ENCODE measurements at places on chromosomes 4 and X.

GRCh38 chr4:36573441-36573840 is 292.0 kb downstream of the DTHD1 start:
- DNase-seq: no peak

DNA sequence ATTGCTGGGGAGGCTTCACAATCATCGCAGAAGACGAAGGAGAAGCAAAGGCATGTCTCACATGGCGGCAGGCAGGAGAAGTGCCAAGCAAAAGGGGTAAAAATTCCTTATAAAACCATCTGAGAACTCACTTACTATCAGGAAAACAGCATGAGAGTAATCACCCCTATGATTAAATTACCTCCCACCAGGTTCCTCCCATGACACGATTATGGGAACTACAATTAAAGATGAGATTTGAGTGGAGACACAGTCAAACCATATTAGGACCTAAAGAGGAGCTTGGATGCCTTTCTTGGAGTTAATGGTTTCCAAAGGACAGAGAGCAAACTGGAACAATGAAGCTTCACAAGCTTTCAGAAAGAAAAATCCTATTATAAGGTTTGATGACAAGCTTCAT is 168.4 kb upstream of the SMARCAD1 start:
- no peak for DNase-seq

- no peak for DNase-seq
These were observed 23.2 kb downstream of the CXorf58 start for GRCh38 chrX:23930894-23931604.

- DNase-seq: no peak
These were observed 27.4 kb upstream of the CCSER1 start for GRCh38 chr4:90099812-90100211.

DNA sequence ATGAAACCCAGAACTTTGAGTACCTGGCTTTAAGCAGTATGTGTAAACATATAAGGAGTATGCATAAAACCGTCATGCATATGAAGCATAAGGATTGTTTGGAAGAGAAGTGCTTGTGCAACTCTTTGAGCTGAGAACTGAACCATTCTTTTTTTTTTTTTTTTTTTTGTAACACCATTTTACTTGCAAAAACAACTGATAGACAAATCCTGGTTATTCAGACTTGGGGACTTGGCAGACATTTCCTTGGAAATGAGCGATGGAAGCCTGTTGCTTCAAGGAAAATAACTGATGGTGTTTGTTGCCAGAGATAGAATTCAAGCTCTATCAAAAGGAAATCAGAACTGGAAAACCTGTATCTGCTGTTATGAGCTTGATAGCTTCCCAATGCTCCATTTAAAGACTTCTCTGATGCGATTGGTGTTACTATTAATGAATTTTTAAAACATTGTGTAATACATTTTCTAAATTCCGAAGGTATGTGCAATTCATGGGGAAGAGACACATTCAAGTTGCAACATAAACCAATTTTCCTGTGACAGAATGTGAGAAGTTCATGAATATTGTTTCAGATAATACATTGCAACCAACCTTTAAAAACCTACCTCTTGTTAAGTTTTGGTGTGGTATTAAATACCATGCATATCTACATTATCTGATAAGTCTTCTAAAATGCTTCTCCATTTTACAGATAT is 47.0 kb upstream of the FAT1 start:
- DNase-seq: no peak

- DNase-seq: no peak
These were observed 6.3 kb upstream of the PGAM4 start for GRCh38 chrX:77975755-77976154.

DNA sequence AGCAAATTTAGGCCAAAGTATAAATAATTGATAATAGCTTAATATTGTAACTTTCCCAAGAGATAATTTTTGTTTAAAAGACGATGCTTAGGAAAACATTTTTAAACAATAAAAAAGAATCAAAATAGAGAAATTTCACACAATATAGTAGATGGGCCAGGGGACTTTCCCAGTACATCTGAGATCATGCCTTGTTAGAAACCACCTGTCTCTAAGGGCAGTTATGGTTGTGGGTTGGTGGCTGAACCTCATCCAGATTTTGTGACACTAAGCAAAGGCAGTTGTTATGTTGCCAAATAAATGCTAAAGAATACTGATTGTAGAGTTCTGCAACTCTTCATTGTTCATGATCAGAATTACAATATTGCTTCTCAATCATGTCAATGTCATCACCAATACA is 270.6 kb downstream of the BANK1 start:
- no peak for DNase-seq

DNA sequence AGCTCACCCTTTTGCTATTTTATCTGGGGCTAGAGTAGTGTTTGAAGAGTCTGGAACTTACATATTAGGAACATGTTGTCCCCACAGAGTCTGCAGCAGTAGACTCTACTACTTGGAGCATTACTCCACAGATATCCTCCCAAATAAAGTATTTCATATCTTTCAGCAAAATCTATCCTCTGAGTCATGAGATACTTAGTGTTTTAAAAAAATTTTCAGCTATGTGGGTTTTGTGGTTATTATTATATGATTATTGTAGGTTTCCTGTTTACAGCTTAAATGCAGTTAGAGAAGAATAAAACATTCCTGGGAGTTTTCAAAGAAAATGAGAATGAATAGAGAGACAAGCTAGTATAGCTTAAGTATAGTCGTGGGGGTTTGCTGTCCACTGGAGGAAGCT is 30.9 kb downstream of the PAGE2 start:
- DNase-seq: no peak

DNA sequence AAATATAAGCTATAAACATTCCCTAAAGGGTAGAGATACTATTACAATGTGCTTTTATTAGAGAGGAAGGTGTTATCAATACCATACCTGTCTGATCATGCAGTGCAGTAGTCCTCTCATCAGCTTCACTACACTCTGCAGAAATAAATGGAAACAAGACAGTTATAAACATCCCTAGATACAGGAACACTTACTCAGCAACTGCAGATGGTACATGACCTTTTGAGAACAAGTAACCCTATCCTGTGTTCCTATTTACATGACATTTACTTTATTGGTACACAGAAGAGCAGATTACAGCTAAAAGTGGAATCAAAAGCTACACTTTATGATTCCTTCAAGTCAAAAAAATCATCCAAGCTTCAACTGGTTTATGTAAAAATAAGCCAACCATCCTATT is 9.0 kb downstream of the PHKA1 start:
- no peak for DNase-seq

DNA sequence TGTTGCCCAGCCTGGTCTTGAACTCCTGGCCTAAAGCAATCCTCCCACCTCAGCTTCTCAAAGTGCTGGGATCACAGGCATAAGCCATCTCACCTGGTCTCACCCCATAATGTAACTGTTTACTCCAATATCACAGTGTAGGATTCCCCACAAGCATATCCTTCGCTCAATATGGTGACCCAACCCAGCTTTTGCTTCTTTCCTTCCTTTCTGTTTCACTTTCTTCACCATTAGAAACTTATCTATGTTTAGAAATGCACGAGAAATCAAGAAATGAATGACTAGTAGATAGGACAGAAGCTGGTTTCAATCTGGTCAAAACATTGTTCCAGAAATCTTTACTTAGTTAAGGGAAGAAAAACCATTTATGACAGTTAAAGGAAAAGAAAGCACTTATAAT is 18.9 kb downstream of the TSPAN5 start:
- DNase-seq: no peak

- DNase-seq: no peak
These were observed 197.1 kb upstream of the UGT8 start for GRCh38 chr4:114401483-114401882.

- no peak for DNase-seq
These were observed 20.6 kb upstream of the KIAA0232 start for GRCh38 chr4:6761649-6762615.

DNA sequence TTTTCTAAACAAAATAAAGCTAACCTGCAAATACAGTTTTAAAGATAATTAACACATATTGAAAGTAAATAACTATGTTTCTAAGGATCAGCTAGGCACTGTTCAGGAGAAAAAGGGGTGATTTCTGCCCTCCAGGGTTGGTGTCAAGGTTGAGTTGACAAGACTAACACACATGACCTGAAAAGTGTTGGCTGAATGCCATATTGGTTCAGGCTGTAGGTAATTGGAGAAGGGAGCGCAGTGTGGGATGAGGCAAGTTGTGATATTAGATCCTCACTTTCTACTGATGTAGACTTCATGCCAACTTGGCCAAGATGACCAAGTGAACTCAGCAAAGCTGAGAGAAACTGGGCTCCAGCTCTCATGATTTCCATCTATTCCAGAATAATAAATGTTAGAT is 42.2 kb downstream of the PPM1K start:
- DNase-seq: no peak

GRCh38 chr4:163565226-163566135 is 71.0 kb downstream of the TMA16 start:
- DNase-seq: no peak

GRCh38 chr4:3376266-3376665 is 65.5 kb upstream of the HGFAC start:
- no peak for DNase-seq

- no peak for DNase-seq
These were observed 136.5 kb upstream of the GALNTL6 start for GRCh38 chr4:171676555-171677215.

DNA sequence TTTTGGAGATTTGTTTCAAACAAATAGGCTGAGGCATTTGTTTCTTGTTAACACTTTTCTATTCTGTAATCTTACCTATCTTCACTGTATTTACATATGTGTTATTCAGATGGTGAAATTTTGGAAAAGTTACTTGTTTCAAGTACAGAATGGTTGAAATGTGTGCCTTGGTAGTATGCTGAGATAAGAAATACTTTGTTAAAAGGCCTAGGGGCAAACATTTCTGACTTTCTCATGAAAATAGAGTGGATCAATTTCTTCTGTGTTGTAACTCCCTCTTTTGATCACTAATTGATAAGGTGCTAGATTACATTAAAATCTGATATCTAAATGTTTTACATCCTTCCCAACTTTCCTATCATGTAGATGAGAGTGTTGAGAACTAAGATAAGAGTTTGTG is 18.1 kb downstream of the USO1 start:
- no peak for DNase-seq

DNA sequence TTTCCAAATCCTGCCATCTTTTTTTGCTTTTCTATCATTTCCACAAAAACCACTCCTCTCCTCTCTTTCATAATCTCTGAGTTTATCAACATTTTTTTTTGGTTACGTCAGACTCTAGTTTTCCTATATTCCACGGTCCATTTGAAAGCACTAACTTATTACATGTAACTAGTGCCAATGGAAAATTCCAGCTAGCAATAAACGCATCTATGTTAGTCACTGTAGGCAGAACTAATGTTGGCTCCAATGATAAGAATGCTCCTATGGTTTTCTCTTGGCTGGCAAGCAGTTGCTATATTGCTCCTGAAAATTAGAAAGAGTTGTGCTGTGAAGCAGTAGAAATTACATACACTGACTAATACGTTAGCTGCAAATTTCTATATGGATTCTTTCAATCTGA is 634.6 kb upstream of the FTHL17 start:
- no peak for DNase-seq

DNA sequence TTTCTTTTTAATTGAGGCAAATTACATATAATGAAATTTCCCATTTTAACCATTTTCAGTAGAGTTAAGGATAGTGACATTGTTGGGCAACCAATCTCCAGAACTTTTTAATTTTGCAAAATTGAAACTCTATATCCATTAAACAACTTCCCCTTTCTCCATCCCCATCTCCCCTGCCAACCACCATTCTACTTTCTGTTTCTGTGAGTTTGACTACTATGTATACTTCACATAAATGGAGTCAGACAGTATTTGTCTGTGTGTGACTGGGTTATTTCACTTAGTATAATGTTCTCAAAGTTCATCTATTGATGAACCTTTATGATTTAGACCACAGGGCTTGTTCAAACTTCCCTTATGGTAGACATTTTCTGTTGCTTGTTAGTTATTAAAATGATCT is 364.5 kb upstream of the MAD2L1 start:
- DNase-seq: no peak

DNA sequence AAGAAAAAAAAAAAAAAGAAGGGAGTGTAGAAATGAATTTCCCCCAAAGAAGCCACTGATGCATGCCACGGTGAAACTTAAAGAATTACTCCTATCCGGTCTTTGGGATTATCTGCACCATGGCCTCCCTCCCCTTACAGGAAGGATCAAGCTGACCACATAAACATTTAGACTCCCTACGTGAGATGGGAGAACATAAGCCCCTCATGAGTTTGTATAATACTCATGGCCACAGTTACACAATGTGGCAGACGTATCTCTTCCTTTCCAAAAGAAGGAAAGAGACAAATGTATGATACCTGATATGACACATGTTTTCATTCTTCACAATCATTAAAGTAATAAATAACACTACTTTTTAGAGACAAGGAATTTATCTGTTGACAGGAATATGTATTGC is 3.3 kb upstream of the PTTG2 start:
- no peak for DNase-seq

DNA sequence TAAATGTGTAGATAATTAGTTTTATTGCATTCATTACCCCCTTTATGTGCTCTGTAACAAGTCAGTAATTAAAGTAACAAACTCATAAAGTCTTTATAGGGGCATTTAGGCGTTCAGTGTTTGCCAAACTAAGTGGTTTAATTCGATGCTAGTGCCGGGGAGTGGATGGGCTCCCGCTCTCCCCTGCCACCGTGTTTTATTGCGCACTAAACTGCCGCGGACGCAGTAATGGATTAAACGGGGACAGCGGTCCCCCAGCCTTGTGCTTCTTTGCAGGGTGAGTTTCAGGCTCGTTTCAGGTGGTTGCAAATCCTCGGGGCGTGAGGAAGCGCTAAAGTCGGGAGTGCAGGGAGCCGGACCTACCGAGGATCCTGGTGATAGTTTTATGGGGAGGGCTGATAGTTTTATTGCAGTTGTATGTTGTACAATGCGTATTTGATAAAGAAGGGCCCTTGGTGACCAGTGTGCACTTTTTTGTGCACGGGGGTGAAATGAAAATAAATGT is 1.6 kb upstream of the PHOX2B start:
- DNase-seq: no peak

- DNase-seq: no peak
These were observed 11.1 kb upstream of the GPM6A start for GRCh38 chr4:175823015-175823742.

GRCh38 chr4:118846979-118847378 is 11.1 kb upstream of the SEC24D start:
- no peak for DNase-seq

DNA sequence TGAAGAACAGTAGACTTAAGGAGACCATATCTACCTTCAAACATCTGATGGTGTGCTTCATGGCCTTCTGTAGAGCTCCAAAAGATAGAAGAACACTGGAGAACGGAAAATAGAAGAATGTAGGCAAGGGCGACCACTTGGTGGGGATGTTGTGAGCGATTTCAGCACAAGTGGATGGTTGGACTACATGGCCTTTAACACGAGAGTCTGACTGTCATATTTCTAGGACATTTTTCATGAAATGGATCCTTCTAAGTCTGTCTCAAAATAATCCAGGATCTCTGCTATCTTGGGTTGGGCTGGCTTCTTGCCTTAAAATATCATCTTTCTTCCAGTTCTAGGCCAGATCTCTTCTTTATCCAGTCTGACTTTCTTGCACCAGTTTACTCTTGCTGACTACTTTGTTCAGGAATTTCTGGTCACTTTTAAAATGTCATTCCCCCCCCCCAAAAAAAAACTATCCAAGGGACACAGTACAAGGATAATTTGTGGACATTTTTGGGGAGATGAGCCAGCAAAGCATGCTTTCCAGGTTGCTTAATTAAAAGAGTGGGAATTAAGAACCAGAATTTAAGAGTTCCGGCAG is 1.2 kb upstream of the MID1IP1 start:
- no peak for DNase-seq

Data from stimulated activated CD8-positive, alpha-beta memory T cell treated with anti-CD3 and anti-CD28 coated beads, Interleukin-4, amount 100 ng/mL, for 4 hours (primary cell).